ENCODE measurements at places on chromosomes 11 and 22. TPM values are rescaled to one million over a fixed set of nuclear protein-coding genes. Genes with fewer than 3 reads are reported as not detected.

Gene PYGM
- total RNA-seq, result 175 TPM

Gene FOLR3
- total RNA-seq, result 1.2 TPM

- no peak for DNase-seq
Observed at GRCh38 chr11:38710262-38710661, 2112.2 kb upstream of the RAG2 start.

GRCh38 chr11:67440229-67441097 is 2.8 kb downstream of the CORO1B start:
- no peak for DNase-seq

GRCh38 chr11:27254744-27255446 is 108.1 kb downstream of the CCDC34 start:
- no peak for DNase-seq

- no peak for DNase-seq
Observed at GRCh38 chr11:13384908-13385640, 77.9 kb downstream of the BTBD10 start.

DNA sequence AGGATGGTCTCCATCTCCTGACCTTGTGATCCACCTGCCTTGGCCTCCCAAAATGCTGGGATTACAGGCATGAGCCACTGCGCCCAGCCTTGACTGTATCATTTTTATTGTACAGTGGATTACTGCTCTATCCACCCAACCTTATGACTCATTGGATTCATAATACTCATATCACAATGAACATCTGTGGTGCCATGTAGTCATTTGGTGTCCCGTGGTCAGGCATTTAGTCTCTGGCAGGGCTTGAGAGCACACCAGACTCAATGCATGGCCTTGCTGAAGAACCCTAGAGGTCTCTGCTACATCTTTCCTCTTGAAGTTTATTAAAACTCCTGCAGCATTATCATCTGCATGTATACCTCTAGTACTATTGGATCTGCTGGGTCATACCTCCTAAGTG is 98.0 kb upstream of the LDLRAD3 start:
- no peak for DNase-seq

Data from left ventricle myocardium superior (tissue), 1 donor.